Smooth muscle cell of the coronary artery (primary cell): ENCODE measurements at places on chromosomes 2 and 18. TPM values are rescaled to one million over a fixed set of nuclear protein-coding genes. Genes with fewer than 3 reads are reported as not detected.

The YES1 gene
- 22.7 and 137 TPM in 2 replicates for total RNA-seq

The PTPRM gene
- 27.0 and 64.2 TPM in 2 replicates for total RNA-seq

The TPO gene
- not detected in 2 replicates for total RNA-seq

The SCTR gene
- total RNA-seq = not detected in 2 replicates

The CDCA7 gene
- 0.23 and 0.98 TPM in 2 replicates for total RNA-seq

The HTR2B gene
- 14.8 and 35.6 TPM in 2 replicates for total RNA-seq

The FBXO15 gene
- 0.23 and 0.82 TPM in 2 replicates for total RNA-seq

The SEMA4C gene
- 19.3 and 20.2 TPM in 2 replicates for total RNA-seq

The GKN2 gene
- 0.23 TPM in 1 of 2 replicates, not detected in the other for total RNA-seq

The EPB41L5 gene
- 6.1 and 10.7 TPM in 2 replicates for total RNA-seq
